Activated CD4-positive, CD25-positive, alpha-beta regulatory T cell treated with anti-CD3 and anti-CD28 coated beads, Interleukin-2, amount 50 U/mL, for 16 hours (primary cell): ENCODE measurements at places on chromosomes 12 and 14.

DNA sequence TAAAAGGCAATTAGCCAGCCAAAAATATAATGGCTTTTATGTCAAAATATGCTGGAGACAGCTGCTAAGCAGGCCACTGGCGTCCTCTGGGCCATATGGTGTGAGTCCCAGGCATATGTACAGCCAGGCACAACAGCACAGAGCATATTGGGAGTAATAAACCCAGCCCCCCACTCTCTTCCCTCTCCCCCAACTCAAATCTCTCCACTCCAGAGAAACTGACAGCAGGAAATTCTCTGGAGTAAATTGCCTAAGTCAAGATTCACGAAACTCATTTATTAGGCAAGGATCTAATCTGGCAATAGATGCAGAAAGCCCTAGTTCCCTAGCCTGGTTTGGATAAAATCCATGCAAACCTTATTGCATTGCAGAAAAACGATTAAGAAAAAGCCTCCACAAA lies 147.9 kb upstream of the SEL1L start:
- no peak for DNase-seq

DNA sequence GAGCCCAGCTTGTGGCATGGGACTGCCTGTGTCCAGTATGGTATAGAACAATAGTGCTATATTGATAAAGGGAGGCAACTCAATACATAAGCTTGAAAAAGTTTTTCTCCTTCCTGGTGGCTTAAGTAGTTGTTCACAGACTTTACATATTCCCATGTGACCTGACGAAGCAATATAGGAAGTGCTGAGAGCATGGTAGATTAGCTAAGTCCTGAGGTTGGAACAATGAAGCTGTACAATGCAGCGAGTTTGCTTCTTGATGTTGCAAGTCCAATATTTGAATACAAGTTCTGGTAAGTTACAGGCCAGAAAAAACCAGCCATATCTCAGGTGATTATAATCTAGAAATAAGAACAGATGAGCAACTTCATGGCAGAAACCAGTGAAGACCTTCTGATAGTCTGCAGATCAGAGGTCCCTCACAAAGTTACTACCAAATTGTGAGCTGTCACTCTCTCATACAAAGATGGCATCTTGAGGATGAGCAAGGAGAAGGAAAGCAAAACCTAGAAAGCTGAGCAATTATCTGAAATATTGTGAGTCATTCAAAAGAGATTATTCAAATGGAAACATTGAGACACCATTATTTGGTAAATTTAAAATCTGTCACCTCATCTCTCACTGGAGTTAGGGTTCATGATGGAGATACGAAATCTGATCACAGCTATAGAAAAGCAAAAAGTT lies 72.9 kb upstream of the BTG1 start:
- no peak for DNase-seq

DNA sequence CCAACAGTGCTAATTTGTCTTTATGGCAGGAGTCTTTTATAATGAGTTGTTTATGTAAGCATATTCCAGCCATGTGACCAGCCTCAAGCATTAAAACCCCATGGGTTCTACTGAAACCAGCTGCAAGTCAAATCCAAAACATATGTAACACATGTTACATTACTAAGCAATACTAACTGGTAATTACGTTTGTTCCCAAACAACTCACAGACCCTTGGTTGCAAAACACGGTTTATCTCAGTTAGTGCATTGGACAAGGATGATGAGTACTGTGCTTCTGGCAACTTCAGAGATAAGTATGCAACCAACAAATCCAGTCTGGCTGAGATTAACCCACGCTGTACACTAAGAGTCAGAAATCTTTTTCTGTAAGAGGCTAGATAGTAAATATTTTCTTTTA lies 110.1 kb upstream of the FAR2 start:
- no peak for DNase-seq

- no peak for DNase-seq
Measured at GRCh38 chr14:70640938-70641547, 673 bp upstream of the TTC9 start.

DNA sequence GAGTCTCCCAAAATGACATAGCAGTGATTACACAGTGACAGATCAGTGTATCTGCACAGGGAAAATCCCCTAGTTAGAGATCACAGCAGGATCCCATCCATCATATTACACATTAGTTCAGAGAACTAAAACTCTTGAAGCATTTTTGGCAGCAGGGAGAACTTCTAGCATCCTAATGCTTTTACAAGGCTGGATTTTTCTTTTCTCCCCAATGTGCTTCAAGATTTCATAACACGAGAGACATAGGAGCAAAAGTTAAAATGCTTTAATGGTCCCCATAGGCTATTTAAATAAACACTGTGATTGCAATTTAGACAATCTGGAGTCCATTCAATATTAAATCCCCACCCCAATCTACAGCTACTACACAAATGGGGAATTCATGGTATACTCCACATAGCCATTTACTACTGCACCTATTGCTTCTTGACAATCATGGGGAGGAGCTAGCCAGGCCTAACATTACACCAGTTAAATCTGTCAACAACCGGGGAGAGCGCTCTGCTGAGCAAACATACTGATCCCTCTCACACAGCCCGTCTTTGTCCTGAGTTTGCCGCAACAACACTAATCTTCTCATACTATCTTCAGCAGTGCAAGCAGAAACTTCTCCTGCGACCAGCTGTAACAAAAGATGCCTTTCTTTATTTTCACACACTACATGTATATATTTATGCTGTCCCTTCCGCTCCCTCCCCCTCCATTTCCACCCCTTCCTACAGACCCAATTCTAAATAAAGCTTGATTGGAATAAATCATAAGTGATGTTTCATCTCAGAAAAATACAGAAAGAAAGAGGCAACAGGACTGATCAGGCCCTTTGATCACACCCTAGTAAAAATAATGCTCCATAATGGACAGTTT lies 120.3 kb upstream of the SOX5 start:
- no peak for DNase-seq

DNA sequence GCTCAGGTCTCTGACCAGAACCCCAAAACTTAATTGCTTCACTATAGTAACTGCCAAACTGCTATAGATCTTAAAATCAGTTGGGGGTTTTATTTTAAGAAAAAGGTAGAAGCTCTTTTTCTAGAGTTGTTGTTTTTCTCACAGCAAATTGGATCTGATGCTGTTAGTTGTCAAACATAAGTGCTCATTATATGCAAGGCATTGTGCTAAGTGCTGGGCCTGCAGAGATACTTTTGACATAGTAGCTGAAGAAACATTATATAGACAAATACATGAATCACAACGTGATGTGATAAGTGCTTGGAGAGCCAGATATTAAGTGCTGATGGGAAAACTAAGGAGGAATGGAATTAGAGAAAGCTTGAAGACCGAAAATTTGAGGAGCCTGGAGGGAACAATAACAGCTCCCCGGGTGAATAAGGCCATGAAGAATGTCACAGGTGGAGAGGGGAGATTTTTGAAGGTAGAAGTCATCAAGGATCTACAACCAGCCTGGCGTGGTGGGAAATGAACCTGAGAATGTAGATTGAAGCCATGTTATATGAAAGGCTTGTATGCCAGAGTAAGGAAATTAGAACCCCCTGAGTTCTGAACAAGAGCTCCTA lies 126.5 kb downstream of the DYRK2 start:
- DNase-seq = no peak

GRCh38 chr12:100105661-100106060 lies 37.0 kb downstream of the BLTP3B start:
- no peak for DNase-seq

- no peak for DNase-seq
Measured at GRCh38 chr12:8701046-8701660, 3.4 kb downstream of the RIMKLB start.

- DNase-seq = no peak
Measured at GRCh38 chr14:84128050-84128449, 1401.9 kb upstream of the FLRT2 start.

DNA sequence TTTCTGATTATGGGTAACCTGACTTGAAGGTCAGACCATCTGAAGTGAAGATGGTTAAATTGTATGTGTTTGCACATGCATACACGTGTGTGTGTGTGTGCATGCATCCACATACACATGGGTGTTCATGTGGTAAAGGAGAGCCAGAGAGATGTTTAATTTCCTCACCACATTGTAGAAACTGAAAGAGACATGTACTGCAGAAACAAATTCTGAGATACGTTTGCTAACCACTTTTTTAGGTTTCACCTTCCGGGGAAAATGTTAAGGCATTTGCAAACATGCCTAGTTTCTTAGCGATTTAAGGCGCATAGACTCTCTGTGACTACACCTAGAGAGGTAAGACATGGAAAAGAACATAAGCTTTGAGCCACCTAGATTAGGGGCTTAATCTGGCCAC lies 362.9 kb downstream of the RAD51B start:
- no peak for DNase-seq

DNA sequence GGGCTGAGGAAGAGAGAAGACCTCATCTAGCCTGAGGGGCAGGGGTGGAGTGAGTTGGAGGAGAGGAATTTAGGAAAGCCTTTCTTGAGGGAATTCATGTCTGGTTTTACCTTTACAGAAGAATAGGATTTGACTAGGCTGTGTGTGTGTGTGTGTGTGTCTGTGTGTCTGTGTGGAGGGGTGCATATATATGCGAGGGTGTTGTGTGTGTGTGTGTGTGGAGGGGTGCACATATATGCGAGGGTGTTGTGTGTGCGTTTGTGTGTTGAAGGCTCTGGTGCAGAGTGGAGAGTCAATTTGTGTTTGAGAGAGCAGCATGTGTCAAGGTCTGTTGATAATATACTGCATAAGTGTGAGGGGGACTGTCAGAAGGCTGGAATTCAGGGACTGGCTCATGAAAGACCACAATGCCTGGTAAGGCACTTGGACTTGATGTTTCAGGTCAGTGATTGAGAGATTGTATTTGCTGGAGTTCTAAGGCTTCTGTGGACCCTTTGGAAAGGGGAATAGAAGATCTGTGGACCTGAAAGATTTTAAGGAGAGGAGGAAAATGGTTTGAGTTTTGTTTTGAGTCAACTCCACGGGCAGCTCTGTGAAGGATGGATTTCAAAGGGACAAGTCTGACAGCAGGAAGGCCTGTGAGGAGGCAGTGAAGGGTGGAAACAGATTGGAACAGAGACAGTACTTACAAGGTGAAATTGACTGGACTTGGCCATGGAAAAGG lies 34.6 kb downstream of the TBC1D30 start:
- DNase-seq = no peak

GRCh38 chr12:79326222-79326621 lies 364.5 kb downstream of the PAWR start:
- no peak for DNase-seq

DNA sequence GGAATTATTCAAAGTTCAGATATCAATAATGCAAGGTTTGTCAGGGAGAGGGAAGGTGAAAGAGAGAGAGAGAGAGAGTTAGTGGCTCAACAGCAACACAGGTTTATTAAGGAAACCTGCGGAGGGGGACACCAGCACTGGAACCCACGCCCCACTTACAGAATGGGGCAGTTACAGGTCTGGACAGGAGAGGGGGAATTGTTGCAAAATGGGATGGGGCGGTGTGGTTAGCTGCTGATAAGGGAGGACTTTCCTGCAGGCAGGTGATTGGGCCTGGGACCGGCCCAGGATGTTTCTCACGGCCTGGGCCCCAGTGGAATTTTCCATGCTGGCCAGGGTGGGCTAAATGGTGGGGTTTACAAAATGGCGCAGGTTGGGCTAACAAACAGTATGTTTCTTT lies 278.2 kb upstream of the SLC16A7 start:
- DNase-seq = no peak

GRCh38 chr12:111256629-111257434 lies 112.1 kb downstream of the PHETA1 start:
- DNase-seq = no peak

DNA sequence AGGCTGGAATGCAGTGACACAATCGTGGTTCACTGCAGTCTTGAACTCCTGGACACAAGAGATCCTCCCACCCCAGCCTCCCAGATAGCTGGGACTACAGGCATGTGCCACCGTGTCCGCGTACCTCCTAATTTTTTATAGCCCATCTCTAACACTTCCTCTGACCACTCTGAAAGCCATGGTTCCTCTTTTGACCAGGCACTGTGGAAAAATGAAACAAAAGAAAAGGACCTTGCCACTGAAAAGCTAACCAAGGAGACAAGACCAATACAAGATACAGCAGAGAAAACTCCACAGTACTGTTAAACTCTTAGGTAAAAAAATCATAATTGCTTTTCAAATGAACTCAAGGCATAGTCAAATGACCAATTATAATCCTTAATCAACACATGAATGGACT lies 233.3 kb downstream of the NEDD1 start:
- no peak for DNase-seq

GRCh38 chr14:31057701-31058364 lies 31.7 kb upstream of the STRN3 start:
- DNase-seq = no peak

DNA sequence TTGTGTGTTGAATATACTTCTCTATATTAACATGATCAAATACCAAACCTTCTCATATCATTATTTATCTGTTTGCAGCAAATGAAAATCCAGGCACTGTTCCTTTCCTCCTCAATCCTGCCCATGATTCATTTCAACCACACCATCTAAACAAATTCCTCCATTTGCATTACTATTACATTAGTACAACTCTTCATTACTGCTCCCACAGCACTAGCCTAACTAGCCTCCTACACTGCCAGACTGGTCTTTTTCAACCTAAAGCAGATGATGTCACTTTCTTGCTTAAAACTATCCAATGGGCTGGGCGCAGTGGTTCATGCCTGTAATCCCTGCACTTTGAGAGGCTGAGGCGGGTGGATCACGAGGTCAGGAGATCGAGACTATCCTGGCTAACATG lies 117.3 kb upstream of the MYF6 start:
- DNase-seq = no peak

DNA sequence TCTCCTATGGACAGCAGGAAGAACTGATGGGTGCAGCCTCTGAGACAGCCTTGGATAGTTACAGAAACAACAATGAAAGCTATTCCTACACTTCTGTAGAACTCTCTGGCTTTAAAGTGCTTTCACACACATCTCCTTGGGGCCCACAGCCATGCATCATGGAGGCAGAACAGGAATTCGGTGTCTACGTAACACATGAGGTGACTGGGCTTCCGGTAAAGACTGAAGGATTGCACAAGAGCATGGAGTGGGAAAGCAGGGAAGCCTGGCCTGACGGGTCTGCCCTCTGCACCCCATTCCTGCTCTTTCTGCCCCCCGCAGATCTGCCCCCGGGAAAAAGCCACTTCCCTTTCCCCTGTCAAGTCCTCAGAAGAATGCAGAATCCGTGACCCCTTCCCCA lies 82.6 kb downstream of the VWF start:
- DNase-seq = no peak

DNA sequence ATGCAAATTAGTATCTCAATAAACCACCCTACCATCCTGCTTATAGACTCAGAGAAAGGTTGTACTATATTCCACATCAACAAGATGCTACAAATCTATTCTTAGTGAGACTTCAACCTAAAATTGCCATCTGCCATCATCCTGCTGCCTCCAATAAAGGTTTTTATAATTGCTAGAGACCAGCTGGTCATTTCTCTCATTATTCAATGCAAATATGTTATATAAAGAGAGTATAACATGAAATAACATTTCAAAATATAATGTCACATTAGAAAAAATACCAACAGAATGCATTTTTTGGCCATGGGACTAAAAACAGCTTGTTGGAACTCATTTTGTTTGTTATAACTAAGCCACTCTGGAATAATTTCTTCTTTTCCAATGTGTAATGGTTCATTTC lies 247.3 kb downstream of the LRIG3 start:
- DNase-seq = no peak
